ENCODE measurements at places on chromosomes 11 and 22.

DNA sequence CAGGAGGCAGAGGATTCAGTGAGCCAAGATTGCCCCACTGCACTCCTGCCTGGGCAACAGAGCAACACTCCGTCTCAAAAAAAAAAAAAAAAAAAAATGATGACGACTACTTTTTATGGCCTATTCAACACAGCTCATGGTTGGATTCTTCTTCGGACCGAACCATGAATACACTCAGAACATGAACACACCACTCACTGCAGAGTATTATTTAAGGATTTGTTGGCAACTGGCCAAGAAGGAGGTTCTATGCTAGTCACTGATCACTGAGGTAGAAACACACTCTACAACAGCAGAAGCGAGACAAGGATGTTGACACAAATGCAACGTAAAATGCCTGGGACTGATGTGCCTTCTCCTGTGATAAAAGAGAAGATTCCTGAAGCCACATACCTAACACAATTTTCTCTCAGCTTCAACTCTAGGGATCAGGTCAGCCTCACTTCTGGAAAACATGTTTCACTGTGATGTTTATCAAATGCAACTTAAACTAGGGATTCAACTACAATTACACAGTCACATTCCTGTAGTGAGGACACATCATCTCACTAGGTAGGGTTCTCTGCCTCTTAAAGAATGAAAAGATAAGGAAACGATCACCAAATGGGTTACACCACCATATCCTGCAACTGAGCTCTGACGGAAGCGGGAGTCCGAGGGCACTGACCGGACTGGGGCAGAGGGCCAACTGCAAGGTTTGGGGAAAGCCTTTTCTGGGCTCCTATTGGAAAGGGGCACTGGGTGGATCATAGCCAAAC is 82.5 kb downstream of the SGSM3 start:
- DNase-seq, result no peak

GRCh38 chr11:14577835-14578529 is 57.8 kb upstream of the PSMA1 start:
- DNase-seq, result no peak

- DNase-seq, result no peak
Measured at GRCh38 chr11:7423946-7424345, 61.4 kb upstream of the OLFML1 start.

GRCh38 chr22:48257685-48258055 is 1495.2 kb downstream of the TBC1D22A start:
- no peak for DNase-seq

DNA sequence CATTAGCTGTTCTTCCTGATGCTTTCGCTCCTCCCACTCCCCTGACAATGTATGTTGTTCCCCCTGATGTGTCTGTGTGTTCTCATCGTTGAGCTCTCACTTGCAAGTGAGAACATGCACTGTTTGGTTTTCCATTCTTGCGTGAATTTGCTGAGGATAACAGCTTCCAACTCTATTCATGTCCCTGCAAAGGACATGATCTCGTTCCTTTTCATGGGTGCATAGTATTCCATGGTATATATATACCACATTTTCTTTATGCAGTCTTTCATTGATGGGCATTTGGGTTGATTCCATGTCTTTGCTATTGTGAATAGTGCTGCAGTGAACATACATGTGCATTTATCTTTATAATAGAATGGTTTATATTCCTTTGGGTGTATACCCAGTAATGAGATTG is 58.6 kb upstream of the RRM1 start:
- no peak for DNase-seq

DNA sequence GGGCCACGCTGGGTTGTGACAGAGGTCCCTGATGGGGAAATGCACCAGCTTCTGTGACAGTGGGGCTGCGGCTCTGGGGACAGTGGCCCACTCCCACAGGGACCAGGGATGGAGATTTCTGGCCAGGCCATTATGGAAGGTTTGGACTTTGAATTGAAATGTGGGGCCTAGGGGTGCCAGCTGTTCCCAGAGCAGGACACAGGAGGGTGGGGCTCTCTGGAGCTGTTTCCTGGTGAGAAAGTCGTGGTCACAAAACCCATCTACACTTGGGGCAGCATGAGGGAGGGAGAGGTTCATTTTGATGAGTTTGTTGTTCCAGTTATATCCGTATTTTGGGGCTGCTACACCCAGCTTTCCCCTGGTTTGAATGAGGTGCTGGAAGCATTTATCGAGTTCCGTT is 52.2 kb downstream of the LRP5 start:
- DNase-seq, result no peak

- DNase-seq, result no peak
Measured at GRCh38 chr11:19959648-19960059, 200.6 kb downstream of the DBX1 start.

DNA sequence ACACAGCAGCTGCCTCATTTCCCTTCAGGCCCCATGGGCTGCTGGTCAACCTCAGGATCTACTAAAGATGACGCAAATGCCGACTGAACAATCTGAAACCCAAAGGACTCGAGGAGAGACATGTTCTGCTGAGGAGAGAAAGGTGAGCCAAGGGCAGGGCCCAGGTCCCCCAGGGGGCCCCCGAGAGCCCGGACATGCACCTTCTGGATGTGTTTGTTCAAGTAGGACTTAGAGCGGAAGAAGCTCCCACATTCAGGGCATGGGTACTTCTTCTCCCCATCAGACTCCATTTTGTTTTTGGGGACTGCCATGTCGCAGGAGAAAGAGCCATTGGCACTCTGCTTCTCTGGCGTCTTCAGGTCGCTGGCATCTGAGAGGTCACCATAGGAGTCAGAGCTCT is 19.3 kb downstream of the PATZ1 start:
- DNase-seq, result no peak

DNA sequence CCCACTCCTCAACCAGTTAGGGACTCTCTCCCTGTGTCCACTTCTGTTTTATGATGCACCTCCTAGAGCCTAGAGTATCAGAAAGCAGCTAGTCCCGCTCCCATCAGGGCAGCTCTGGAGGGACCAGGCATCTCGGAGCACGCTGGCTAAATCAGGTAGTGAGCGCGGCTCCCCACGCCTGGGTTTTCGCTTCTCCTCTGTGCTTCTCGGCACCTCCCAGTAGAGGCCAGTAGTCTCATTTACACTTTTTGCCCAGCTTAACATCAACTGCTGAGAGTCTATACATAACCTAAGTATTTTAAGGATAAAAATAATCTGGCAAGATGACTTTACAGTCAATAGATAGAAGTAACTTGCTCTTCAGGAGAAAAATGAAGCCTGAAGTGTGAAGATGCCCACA is 473.8 kb downstream of the OPCML start:
- DNase-seq, result no peak

GRCh38 chr11:83681906-83682610 is 395.9 kb upstream of the CCDC90B start:
- DNase-seq, result no peak

DNA sequence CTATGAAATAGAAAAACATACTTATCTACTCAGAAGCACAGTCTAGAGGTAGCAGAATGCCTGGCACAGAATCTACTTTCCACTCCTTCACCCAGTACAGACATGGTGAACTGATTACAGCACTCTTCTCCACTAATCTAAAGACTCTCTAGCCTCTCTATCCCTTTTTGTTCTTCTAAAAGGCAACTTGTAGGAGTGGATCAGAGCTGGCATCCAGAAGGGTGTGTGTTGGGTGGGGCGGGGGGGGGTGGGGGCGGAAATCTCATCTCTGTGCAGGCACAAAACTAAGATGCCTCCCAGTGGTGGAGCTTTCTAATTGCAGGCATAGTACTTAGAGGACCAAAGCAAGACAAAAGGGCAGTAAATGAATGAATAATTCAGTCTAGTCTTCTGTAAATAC is 11.5 kb upstream of the EMID1 start:
- no peak for DNase-seq

- no peak for DNase-seq
Measured at GRCh38 chr11:128772814-128773213, 78.9 kb downstream of the FLI1 start.
